Prostate gland (tissue), 2 donors: ENCODE measurements at places on chromosomes 6 and 20.

DNA sequence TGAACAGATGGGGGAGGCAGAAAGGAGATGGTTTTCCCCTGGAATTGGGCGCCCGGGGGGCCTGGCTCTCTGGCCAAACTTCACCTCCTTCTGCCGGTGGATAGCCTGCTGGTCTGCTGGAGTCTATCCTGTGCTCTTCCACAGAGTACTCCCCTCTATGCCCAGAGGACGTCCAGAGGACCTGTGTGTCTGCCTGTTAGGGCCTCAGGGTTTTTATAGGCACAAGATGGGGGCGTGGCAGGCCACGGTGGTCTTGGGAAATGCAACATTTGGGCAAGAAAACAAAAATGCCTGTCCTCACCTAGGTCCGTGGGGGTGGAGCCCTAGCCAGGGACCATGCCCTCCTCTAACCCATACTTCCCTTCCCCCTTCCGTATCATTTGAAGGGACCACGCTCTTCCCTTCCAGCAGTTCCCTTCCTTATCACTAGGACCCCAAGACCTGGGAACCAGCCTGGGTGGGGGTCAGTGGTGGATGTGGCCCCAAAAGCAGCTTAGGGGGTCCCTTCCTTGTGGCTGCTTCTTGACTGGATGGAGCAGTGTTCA lies 53.6 kb upstream of the ZNF337 start:
- DNase-seq, result no peak

- DNase-seq, result no peak
Measured at GRCh38 chr20:44807051-44807683, 3.2 kb downstream of the RIMS4 start.

DNA sequence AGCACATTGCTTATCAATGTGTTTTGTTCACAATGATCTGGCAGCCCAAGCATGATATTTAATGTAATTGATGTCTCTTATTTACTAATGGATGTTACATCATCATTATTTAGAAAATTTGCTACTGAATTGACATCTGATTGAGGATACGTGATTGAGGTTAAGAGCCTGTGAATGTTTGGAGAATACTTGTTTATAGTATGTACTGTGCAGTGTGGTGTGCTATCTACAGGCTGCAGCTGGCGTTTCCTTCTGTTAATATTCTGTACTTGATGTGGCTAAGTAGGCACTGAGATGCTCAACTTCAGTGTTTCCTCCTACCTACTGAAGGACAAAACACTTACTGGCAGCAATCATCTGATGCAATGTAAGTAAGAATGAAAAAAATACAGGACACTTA lies 709.6 kb upstream of the FLRT3 start:
- no peak for DNase-seq

- DNase-seq, result peak; percentile 46
Measured at GRCh38 chr6:122494665-122495272, 23.2 kb upstream of the SERINC1 start.

DNA sequence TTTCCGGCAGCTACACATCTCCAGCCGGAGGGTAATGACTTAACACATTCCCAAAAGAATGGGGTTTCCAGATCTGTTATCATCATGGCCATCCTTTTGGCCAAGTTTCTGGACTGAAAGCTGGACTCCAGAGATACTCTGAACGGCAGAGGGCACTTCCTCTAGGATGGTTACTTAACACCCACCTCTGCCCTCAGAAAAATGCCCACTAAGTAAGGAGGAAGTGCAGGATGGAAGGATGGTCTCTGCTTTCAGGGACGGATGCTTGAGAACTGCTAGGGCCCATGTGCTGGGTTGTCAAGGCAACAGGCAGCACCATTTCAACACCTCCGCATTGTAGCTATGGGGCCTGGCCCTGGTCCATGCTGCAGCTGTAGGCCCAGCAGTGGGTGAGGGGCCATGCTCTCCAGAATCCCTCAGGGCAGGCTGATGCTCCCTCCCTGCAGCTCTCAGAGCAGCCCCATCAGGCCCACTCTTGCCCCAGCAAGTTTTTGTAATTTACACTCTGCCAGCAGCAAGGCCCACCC lies 16.5 kb upstream of the TGM3 start:
- DNase-seq, result no peak

DNA sequence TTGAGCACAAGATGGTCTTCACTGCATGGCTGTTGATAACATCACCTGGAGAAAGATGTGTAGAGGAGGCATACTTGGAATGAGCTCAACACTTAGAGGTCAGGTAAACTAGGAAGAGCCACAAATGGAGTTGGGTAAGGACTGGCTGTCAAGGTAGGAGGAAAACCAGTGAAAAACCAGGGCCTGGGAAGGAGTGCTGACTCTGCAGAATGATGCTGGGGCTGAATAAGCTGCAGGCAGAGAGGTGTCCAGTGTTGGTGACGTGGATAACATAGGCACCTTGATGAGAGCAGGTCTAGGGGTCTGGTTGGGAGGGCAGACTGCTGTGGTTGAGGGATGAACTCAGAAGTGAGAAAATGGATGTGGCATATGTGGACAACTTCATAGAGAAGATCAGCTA lies 160.2 kb downstream of the CARMIL1 start:
- no peak for DNase-seq

- no peak for DNase-seq
Measured at GRCh38 chr20:17593902-17594301, 24.0 kb downstream of the DSTN start.

GRCh38 chr6:12875051-12875450 lies 158.5 kb downstream of the PHACTR1 start:
- no peak for DNase-seq

DNA sequence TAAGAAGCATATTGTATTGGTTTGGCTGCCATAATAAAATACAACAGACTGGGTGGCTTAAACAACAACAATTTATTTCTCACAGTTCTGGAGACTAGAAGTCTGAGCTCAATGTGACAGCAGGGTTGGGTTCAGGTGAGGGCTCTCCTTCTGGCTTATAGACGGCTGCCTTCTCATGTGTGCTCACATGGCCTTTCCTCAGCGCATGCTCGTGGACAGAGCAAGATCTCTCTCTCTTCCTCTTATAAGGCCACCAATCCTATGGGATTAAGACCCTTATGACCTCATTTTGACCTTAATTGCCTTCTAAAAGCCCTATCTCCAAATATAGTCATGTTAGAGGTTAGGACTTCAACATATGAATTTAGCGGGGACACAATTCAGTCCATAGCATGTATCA lies 32.4 kb upstream of the GFOD1 start:
- DNase-seq, result no peak

DNA sequence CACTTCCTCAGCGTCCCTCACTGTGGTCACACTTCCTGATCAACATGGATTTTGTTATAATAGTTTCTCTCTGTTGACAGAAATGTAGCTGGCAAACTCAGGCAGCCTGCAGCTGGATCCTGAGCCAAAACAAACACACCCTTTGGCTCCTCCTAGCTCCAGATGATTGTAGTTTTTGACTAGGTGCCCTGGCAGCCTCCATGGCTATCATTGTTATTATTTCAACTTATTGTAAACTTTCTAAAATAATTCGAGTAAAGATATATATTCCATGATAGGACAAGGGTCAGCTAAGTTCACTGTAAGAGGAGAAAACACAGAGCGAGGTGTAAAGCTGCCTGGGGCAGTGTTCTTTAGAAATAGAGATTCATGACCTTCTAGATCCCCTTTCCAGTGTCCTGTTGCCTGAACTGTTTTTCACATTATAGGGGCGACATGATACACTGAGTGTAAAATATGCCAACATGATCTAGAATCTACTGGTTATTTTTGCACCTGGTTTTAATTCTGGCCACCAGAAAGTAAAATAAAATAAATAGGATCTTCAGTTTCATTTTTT lies 98.2 kb upstream of the HDGFL1 start:
- peak; percentile 80 for DNase-seq

DNA sequence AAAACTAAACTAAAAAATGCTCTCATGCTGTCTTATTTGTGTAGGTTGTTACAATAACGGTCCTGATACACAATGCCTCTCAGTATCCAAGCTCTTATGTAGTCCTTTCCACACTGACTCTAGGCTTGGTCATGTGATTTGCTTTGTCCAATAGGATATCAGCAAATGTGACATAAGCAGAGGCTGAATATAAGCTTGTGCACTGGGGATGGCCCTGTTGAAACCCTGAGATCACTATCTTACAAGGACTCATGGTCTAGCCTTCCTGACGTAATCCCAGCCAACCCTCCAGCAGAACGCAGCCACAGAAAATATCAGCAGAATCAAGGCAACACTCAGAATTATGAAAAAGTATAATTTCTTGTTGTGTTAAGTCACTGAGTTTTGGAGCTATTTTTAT lies 145.1 kb upstream of the CCN2 start:
- DNase-seq, result no peak

GRCh38 chr6:138545621-138545980 lies 46.3 kb upstream of the NHSL1 start:
- no peak for DNase-seq

DNA sequence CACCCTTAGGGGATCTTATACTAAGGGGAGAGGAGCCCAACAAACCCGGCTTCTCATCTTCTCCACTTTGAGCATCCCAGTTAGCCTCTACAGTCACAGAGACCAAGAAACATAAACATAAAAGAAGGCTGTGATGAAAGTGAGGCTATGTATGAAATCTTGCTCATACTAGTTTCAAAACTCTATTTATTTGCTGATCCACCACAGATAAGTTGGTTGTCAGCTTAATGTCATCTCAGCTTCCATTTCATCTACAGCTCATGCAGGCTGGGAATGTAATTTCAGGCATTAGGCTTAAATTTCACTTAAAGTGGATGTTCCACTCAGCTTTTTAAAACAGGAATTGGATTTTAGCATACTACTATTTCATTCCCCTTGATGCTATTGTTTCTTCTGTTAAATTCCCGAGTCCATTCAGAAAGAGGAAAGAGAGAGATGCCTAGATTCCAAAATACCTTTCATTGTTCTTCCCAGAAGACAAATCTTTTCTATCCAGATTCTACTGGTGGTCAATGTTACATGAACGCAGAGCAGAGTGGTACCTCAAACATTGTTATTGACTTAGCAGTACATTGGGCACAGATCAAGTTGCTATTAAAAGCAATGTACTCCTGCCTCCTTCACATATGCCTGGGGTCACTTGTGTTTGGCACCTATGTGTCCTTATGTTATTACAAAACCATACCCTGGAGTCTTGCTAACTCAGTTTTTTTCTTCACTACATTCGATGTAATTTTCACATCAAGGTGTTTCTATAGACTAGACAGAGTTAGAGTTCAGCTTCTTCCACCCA lies 149.0 kb downstream of the HACE1 start:
- no peak for DNase-seq

- no peak for DNase-seq
Measured at GRCh38 chr6:21615504-21615903, 22.0 kb downstream of the SOX4 start.

DNA sequence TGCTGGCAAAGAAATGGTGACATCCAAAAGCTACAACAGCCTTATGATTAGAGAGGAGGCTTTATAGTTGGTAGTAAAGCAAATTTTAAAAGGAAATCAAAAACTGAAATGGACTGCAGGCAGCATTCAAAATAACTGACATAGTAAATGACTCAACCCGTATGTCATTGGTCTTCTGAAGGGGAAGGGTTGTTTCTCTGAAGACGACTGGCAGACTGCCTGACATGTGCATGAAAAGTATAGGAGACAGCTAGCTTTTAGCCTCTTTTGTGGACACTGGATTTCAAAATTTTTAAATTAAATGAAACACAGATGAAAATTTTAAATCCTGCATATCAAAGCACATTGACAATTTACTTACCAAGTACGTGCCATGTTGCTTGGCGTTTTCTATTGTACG lies 90.7 kb downstream of the TRMT6 start:
- DNase-seq, result no peak

GRCh38 chr6:36820700-36821580 lies 18.3 kb downstream of the CPNE5 start:
- DNase-seq, result no peak
